H1 (cell line): ENCODE measurements at places on chromosomes 2 and 18. TPM values are rescaled to one million over a fixed set of nuclear protein-coding genes. Genes with fewer than 3 reads are reported as not detected.
A peak's percentile ranks its signal among the peaks of the same experiment; 100 is the strongest.

GRCh38 chr18:2410688-2411087, 160.6 kb downstream of the METTL4 start:
- H3K27ac ChIP-seq, result no peak overlapping the region
- no peaks in the 10 kb centered on the region for H3K4me1 ChIP-seq
- no peaks in the 10 kb centered on the region for H3K36me3 ChIP-seq
- DNase-seq, result no peak
- H3K27me3 ChIP-seq, result no peaks in the 10 kb centered on the region

Gene CD8B
- 0.35 and 0.57 TPM in 2 replicates for total RNA-seq

Gene CHRNG
- total RNA-seq, result not detected in 2 replicates

DNA sequence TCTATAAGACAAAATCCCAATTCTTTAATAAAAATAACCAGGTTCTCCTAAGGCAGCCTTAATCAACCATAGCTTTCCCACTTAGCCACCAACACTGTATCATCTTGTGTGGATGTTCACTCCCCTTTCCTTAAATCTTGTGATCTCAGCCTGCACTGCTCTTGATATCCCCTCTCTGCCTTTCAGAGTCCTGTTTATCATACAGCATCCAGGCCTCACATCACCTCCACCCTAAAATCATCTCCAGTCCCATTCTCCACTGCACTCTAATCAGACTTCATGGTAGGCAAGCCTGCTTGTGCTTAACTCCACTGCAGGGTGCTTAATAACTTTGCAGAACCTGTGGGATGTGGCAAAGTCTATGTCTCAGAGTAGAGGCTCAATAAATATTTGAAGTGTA, 18.8 kb downstream of the ARHGAP15 start:
- H3K4me1 ChIP-seq, result no peaks in the 10 kb centered on the region
- no peak overlapping the region for H3K27ac ChIP-seq
- DNase-seq, result no peak
- H3K27me3 ChIP-seq, result no peaks in the 10 kb centered on the region
- H3K36me3 ChIP-seq, result no peaks in the 10 kb centered on the region

DNA sequence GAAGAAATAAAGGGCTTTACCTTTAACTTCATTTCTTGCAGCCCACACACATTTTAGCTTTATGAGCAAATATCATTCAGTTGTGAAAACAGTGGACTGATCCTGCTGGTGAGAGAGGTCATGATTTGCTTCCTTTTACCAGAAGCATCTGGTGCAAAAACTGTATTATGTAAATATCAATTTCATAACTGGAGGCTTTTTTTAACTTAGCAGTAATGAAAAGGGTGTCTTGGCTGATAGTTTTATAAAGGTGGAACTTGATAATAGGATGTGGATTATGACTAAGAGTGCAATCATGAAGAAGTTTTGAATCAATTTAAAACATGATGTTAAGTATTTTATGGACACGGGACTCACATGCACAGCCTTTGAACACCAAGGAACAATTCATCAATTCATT, 304.4 kb downstream of the GULP1 start:
- DNase-seq, result no peak
- H3K27me3 ChIP-seq, result no peaks in the 10 kb centered on the region
- no peak overlapping the region for H3K27ac ChIP-seq
- H3K4me3 ChIP-seq, result no peak overlapping the region

Gene DNER
- total RNA-seq, result 14.6 and 16.3 TPM in 2 replicates

GRCh38 chr18:22783662-22784076, 149.5 kb upstream of the RBBP8 start:
- no peaks in the 10 kb centered on the region for H3K4me1 ChIP-seq
- DNase-seq, result peak; percentile 48
- H3K27me3 ChIP-seq, result no peaks in the 10 kb centered on the region
- no peak overlapping the region for H3K4me3 ChIP-seq

GRCh38 chr2:15911686-15912085, 28.7 kb upstream of the MYCN start:
- no peaks in the 10 kb centered on the region for H3K27me3 ChIP-seq
- no peak for DNase-seq
- no peak overlapping the region for H3K27ac ChIP-seq
- H3K36me3 ChIP-seq, result no peaks in the 10 kb centered on the region

DNA sequence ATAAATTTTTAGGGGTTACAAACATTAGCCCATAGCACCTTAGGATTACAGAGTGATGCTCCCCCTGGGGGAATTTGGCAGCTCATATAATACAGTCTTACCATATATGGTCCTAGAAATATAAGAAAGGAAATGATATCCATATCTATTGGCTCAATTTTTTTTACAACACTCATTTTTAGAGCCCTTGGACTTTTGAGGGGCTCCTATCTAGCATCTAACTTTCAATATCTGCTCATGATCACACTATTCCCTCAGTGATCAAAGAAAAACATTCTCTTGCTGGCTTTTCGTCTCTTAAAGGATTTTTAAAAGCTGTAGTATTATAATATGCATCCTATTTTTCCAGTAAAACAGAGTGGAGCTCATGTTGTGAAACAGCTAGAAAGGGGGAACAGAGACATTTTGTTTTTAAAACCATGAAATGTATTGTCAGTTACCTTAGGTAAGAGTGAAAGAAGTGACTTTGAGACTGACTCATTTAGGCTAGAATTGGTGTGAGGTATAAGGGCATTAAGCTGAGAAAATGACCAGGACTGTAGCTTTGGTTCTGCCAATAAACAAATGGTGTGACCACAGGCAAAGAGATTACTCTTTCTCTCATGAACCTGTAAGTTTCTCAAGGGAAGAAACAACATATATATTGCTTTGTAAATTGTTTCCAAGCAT, 65.8 kb downstream of the ALPK2 start:
- H3K4me1 ChIP-seq, result no peaks in the 10 kb centered on the region
- DNase-seq, result no peak
- no peaks in the 10 kb centered on the region for H3K36me3 ChIP-seq
- 0 out of 2 replicates have a peak, but pooled peaks cover 2% of the 10 kb centered on the region for H3K27me3 ChIP-seq
- no peak overlapping the region for H3K27ac ChIP-seq

Gene CFAP65
- 0.13 and 0.19 TPM in 2 replicates for total RNA-seq

Gene AMER3
- total RNA-seq, result 0.19 and 0.55 TPM in 2 replicates

DNA sequence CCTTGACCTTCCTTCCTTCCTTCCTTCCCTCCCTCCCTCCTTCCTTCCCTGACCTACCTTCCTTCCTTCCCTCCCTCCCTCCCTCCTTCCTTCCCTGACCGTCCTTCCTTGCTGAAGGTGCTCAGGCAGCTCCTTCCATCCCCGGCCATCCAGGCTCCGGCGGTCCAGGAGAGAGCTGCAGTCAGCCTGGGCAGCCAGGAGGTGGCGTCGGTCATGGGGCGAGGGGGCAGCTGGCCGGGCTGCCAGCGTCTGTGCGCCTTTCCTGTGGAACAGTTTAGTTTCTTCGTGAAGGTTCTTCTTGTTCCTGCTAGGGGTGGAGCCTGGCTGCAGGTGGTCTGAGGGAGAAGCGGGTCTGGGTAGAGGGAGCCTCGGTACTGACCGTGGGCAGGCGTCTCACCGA, 15.7 kb downstream of the GPR35 start:
- no peaks in the 10 kb centered on the region for H3K27me3 ChIP-seq
- H3K4me1 ChIP-seq, result no peaks in the 10 kb centered on the region
- DNase-seq, result peak; percentile 49
- no peak overlapping the region for H3K4me3 ChIP-seq
- H3K27ac ChIP-seq, result no peak overlapping the region

- H3K4me1 ChIP-seq, result no peaks in the 10 kb centered on the region
- no peaks in the 10 kb centered on the region for H3K27me3 ChIP-seq
- no peak overlapping the region for H3K27ac ChIP-seq
- no peaks in the 10 kb centered on the region for H3K36me3 ChIP-seq
- no peak overlapping the region for H3K4me3 ChIP-seq
Measured at GRCh38 chr2:61158356-61158955, 3.5 kb upstream of the C2orf74 start.

Gene MERTK
- 6.1 and 7.0 TPM in 2 replicates for total RNA-seq

DNA sequence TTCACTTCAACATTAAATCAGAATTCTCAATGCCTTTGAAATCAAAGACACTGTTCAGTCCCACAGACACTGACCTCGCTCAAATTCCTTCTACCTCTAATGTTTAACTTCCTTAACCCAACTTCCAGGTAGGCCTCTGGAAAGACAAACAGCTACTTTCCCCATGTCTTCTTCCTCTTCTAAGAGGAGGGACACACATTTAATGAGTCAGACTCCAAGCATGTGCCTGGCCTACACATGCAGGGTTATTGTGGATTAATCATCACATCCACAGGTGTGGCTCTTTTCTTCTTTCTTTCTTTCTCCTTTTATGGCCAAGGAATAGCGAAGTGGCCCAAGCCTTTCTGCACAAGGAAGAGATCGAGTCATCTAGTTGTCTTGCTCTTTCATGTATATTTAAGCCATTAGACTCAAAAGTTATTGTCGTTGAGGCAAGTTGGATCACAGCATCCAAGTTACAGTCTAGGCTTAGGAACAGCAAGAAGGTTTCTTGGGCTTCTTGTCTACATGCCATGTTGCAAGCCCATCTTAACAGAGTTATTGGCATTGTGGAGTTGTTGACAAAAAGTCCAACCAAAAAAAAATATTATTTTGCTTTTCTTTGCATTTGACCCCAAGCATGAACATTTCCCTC, 387.8 kb downstream of the IRS1 start:
- H3K27me3 ChIP-seq, result no peaks in the 10 kb centered on the region
- DNase-seq, result no peak
- no peaks in the 10 kb centered on the region for H3K4me1 ChIP-seq
- no peak overlapping the region for H3K27ac ChIP-seq
